Osteoblast (primary cell): ENCODE measurements at places on chromosomes 5 and 9. TPM values are rescaled to one million over a fixed set of nuclear protein-coding genes. Genes with fewer than 3 reads are reported as not detected.

Gene LCN10
- not detected in 2 replicates for total RNA-seq

Gene CTXN3
- total RNA-seq = not detected in 2 replicates

Gene BTNL3
- total RNA-seq = not detected in 2 replicates

Gene ADAMTS6
- total RNA-seq = 135 and 150 TPM in 2 replicates

Gene DDX4
- under 0.01 TPM in 1 of 2 replicates, not detected in the other for total RNA-seq

Gene RELL2
- total RNA-seq = 4.4 and 5.1 TPM in 2 replicates

DNA sequence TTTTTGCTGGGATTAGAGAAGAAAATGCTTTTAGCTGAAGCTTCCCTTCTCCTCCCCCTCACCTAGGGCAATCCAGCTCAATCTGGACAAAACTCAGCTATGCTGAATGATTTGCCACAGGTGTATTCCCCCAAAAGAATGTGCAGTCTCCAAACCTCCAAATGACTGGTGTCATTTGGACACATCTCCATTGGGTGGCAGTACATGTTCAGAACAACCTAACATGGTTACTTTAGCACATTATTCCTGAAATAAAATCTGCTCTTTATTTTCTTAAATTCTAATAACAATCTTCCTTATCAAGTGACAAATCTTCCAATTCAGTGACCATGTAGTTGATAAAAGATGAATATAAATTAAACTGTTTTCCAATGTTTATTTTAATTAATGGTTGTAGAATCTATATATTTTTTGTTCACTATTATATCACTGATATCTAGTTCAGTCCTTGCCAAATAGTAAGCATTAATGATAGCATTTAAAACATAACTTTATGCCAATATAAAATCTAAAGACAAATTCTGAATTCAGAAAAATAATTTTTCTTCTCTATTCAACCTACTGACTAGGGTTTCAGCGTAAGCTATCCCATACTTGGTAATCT, 61.3 kb upstream of the MOCS2 start:
- DNase-seq = peak; percentile 43

DNA sequence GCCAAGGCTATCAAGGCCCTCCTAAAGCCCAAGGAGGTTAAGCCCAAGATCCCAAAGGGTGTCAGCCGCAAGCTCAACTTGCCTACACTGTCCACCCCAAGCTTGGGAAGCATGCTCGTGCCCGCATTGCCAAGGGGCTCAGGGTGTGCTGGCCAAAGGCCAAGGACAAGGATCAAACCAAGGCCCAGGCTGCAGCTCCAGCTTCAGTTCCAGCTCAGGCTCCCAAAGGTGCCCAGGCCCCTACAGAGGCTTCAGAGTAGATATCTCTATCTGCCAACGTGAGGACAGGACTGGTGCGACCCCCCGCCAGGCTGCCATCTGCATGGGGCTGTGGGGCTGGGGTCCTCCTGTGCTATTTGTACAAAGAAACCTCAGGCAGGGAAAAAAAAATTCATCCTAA, 3.3 kb downstream of the HOMER1 start:
- DNase-seq = no peak

- no peak for DNase-seq
These were observed 94.5 kb downstream of the TTLL11 start for GRCh38 chr9:121998513-121999049.

GRCh38 chr9:135416664-135417290, 62.8 kb upstream of the PPP1R26 start:
- DNase-seq = peak; percentile 69

GRCh38 chr5:200985-201384, 9.7 kb downstream of the LRRC14B start:
- DNase-seq = peak; percentile 63

DNA sequence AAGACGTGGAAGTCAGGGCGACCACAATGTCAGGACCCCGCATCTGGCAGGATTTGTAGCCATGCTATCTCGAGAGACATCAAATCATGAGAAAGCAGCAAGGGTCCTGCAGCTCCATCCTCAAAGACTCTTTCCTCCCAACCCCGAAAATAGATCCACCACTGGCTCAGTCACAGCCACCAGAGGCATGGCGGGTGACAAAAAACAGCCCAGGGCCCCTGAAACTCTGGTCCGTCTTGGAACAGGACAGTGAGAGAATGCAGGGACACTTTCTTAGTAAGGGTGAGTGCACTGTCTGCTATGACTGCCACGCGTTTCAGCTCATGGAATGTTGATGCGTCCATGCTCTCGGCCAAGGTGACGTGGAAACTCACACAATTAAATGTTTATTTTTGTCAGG, 220.9 kb downstream of the IRX2 start:
- no peak for DNase-seq

GRCh38 chr5:123814801-123815470, 303.0 kb downstream of the CSNK1G3 start:
- no peak for DNase-seq

DNA sequence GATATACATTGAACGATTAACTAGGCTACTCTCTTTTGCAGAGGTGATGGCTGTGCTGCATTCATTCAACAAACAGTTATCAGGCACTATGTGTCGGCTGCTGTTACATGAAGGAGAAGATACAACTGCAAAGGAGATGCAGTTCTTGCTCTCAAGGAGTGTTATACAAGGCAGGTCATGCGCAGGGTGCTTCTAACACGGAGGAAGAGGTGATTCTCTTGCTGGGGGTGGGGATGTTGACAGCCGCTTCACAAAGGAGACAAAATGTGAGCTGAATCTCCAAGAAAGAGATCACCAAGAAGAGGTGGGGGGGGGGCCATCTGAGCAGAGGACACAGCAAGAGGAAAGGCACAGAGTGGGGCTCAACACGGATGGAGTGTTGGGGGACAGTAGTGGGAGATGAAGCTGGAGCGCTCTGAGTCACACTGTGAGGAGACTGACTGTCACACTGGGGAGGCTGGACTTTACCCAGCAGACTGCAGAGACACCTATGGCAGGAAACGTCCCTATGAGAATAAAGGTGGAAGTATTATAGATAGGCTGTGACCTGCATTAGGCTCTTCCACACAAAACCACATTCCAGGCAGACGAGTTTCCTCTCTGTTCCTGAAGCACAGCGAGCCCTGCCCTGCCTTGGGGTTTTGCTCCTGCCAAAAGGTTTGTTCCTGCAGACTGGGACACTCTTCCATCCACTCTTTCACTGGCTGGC, 20.9 kb downstream of the NDUFA8 start:
- DNase-seq = no peak

DNA sequence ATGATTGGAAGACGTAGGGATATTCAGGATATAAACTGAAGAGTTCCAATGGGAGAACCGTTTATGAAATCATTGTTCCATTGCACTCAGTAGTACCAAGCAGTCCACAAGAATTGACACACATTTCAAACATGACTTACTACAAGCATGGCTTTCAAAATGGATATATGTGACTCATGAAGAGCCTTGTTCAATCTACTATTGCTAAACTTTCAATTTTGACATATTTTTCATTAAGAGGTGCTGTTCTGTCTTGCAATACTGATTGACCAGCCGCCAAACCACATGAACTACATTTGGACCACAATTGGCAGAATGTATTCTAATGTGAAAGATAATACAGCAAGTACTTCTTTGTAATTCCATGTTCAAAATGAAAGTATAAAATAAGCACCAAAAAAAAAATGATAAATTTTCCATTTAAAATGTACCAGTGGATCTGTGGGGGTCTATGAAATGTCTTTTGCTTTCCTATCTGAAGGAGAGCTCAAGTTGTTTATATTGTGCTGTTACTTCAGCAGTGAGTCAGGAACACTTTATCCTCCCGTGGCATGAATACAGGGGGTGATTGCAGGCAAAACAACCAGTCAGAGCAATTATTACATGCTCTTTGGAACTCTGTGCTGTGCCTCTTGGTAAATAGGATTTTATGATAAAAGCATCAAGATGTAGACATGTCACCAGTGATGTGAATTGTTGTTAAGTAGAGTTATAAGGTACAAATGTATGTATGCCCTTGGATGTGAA, 366.0 kb downstream of the ARRDC3 start:
- peak; percentile 75 for DNase-seq

DNA sequence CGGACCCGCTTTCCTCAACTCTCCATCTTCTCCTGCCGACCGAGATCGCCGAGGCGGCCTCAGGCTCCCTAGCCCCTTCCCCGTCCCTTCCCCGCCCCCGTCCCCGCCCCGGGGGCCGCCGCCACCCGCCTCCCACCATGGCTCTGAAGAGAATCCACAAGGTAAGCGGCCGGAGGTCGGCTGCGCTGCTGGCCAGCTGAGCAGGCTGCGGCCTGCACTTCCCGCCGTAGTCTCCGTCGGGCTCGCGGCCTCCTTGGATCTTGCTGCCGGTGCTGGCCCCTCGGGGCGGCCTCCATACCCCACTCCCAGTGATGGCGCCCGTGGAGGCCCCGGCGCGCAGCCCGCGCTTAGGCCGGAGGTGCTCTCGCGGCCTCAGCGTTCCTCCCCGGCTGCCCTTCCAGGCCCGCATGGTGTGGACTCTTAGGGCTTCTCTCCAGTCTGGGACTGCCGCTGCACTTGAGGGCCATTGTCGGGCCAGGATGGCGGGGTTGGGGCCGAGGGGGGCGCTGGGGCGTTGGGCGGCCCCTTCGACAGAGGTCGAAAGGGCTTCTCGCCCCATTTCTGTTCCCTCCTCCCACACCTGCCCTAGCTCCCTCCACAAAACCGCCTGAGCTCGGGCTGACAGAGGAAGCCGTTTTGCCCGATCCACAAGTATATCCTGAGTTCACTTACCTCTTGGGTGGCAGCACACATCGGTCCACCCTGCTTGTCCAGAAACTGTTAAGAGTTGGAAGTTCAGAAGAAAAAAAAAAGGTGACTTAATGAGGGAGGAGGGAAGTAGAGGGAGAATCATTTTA, 714 bp downstream of the UBE2D2 start:
- peak; percentile 92 for DNase-seq

- DNase-seq = no peak
These were observed 567.9 kb downstream of the TAF11L14 start for GRCh38 chr5:18202164-18202563.

- DNase-seq = peak; percentile 62
These were observed 2.8 kb downstream of the ST8SIA4 start for GRCh38 chr5:100900142-100900795.

DNA sequence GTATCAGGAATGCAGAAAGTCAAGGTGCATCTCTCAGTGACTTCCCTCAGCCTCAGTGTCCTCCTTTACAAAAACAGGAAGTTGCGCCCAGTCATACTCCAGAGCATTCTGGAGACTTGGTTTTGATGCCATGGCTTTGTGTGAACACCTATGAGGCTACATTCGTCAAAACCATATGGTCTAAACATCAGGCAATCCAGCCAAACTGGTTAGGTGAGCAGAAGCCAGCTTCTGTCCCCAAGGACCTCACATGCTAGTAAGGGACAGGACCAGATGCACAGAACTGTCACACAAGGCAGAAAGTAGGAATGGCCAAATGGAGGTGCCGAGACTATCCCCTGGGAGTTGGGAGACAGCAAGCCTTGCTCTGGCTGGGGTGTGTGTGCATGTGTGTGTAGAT, 217.2 kb downstream of the MELK start:
- no peak for DNase-seq

DNA sequence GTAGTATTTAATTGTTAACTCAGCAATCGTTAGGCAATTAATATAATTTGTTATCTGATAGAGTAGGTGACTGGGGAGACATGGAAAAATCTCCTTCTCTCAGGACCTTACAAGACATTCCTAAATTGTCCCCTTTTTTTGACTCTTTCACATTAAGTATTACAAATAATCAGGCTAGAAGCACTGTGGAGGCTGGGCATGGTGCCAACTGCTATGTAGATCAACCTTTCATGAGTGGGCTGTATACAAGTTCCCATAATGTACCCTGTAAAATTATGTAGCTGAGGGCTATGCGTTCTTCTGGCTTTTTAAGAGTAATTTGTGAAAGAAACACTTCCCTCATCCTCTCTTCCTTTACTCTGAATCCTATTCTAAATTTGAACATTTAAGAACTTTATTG, 140.2 kb downstream of the NFIB start:
- no peak for DNase-seq

DNA sequence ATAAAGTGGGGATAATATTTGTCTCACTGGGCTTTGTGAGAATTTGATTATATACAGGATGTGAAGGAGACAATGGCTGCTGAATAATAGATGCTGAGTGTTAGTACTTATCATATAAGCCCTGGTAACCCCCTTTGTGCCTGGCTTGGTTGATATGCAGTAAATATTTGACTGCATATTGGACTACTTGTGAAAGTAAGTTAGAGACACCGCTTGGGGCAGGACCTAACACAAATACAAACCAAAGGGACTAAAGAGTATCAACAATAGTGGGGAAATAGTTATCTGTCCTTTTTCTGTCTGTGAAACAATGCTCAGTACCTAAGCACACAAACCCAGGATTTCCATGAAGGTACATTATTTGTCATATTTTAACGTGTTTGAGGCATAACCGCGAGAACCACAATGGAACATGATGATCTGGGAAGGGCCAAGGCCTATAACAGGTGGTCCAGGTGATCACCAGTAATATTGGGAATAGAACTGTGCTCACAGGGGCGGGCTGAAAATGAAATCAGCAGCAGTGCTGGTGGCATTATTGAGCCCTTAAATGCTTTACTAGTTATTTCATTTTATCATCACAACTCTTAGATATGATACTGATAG, 138.2 kb upstream of the SMARCA2 start:
- DNase-seq = no peak

DNA sequence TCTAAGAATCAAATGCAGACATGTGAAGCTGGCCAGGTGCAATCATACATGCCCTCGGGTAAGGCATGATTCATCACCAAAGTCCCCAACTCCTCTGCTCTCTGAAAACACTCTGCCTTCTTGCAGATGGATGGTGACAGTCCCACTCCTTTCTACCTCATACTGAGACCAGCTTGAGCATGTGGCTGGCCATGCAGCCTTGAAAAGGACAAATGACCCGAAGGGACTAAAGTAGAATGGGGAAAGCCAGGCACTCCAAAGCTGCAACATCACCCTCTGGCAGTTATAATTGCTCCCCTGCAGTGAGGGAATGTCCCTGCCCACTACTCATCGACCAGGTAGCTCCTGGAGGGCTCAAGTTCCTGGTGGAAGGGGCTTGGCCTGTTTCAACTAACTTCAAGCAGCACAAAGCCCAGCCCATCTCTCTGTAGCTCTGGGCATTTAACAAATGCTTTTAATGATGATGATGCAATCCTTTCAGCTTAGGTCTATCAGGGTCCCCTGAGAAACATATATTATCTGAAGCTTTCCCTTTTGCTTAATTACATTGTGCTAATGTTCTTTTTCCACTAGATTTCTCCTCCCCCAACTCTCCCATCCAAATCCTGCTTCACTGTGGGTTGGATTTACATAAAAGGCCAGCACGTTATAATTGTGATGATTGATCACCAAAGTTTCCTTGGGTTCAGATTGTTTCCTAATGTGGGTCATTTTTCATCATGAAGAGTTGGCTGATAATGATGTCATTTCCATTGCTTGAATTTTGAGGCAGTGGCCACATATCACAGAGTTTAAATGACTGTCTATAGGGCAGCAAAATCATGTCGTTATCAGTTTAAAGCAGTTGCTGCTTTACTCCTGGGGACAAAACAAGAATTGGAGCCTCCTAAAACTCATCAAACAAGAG, 436.5 kb upstream of the SLC30A5 start:
- DNase-seq = no peak

- DNase-seq = no peak
These were observed 38.7 kb downstream of the APC start for GRCh38 chr5:112776301-112776856.

DNA sequence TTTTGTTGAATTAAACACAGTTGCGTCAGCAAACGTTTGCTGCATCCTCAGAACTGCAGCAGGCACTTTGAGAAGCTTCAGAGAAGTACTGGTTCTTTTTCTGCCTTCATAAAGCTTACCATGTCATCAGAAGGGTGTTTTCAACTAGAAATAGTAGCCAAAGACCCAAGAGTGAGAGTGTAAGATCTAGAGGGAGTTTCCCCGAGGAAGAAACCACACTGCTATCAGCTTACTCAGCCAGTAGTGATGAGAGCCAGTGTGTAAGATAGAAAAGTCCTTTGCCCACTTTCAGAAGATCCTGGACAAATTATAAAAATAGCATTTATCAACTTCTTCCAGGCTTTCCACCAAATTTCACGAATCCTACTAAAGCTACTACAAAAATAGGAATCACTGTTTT, 154.5 kb downstream of the PAPPA start:
- no peak for DNase-seq
